ENCODE measurements at places on chromosomes 1 and 21.

DNA sequence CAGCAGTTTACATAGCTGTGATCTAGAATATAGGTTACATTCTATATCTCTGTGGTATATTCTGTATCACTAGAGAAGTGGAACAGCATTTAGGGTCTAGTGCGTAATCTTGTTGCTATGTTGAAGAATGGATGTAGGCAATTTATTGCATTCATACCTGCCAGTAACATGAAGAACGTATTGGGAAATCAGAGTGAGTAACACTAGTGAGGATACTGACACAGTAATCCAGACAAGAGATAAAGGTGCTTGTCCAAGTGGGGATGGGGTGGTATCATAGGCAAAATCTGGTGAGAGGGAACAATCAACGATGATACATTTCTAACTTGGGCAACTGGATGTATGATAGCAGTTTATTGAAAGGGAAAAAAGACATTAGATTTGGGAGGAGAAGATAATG is 9.8 kb downstream of the PPP2R5A start:
- DNase-seq = no peak

DNA sequence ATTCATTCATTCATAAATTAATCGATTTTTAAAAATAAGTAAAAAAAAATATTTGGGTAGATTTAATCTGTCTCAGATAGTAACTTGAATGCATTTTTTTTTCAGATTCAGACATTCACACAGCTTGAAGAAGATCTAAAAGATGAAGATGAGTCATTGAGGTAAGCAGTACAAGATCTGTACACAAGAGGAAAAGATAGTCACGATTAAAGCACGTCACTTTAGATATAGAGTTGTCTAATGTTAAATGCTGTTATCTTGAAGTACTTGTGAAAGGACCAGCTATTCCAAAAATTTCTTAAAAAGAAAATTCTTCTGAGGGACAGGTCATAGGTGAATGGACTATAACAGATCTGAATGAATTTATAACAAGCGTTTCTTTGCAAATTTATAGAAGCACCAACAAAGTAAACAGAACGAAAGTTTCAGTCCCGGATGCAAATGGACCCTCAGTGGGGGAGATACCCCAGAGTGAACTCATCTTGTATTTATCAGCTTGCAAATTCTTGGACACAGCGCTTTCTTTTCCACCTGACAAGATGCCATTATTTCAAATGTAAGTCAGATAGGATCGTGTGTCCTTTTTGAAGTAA is 31.2 kb upstream of the MORC3 start:
- DNase-seq = no peak

- DNase-seq = no peak
These were observed 17.8 kb upstream of the RAB29 start for GRCh38 chr1:205792961-205793673.

- DNase-seq = peak; percentile 32
These were observed 24.1 kb upstream of the MYCL start for GRCh38 chr1:39925721-39926342.

DNA sequence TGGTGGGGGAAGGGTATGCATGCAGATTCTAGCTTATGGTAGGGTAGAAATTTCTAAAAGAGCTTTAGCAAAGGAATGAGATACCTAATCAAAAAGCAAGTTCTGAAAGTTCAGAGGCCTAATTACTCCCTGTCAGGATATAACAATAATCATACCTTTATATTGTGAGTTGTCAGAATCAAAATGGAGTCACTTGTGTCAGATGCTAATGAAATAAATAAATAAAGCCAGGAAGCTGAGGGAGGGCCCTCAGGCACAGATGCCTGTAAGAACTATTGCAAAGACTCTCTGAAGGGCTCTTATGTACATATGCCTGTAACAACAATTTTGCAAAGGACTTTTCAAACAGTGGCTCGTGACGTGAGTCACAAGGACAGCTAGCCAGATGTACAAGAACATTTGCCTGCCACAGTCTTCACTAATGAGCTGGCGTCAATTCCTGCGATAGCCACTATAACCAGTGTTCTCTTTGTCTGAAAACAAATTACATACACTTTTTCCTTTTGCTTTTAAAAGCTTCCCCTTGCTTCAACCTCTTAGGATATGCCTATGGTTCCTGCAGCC is 27.4 kb upstream of the DNASE2B start:
- peak; percentile 91 for DNase-seq

DNA sequence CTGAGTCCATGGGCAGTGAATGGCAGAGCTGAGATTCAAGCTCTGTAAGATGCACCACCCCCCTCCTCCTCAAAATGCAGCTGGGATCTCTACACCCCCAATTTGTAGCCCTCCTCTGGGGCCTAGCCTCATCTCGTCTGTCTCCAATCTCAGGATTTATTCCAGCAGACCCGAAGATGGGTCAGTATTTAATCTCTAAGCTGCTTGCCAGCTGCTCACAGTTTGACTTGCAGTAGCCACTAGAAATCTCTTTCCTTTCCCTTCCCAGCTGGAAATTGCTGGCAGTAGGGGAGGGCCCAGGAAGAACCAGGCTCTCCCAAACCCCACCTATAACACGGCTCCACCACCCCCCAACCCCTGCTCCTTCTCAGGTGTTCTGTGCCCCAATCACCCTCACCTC is 1.5 kb downstream of the LACTBL1 start:
- no peak for DNase-seq

GRCh38 chr1:94852788-94853187 is 32.6 kb downstream of the SLC44A3 start:
- DNase-seq = peak; percentile 38

- no peak for DNase-seq
These were observed 506 bp upstream of the SRP9 start for GRCh38 chr1:225777058-225777582.

GRCh38 chr1:111334169-111334568 is 43.5 kb downstream of the CHIA start:
- DNase-seq = peak; percentile 64

DNA sequence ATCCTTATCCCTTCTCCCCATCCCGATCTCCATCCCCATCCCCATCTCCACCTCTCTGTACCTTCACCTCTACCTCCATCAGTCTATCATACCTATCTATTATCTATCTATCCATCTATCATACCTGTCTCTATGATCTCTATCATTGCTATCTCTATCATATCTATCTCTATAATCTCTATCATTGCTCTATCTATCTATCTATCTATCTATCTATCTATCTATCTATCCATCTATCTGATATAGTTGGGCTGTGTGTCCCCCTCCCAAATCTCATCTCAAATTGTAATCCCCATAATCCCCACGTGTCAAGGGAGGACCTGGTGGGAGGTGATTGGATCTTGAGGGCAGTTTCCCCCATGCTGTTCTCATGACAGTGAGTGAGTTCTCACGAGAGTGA is 97.9 kb upstream of the PAXBP1 start:
- no peak for DNase-seq

DNA sequence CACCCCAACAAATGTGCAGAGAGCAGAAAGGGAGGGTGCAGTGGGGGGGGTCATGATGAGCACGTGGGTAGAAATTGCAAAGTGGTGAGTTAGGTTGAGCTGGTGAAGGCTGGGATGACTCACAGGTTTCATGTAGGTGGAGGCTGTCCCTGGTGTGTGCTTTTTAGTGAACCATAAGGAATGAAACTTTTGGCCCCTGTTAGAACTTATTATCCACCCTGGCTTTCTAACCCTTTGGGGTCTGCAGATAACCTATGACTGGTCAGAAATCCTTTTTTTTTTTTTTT is 46.9 kb downstream of the DOP1B start:
- DNase-seq = peak; percentile 89

DNA sequence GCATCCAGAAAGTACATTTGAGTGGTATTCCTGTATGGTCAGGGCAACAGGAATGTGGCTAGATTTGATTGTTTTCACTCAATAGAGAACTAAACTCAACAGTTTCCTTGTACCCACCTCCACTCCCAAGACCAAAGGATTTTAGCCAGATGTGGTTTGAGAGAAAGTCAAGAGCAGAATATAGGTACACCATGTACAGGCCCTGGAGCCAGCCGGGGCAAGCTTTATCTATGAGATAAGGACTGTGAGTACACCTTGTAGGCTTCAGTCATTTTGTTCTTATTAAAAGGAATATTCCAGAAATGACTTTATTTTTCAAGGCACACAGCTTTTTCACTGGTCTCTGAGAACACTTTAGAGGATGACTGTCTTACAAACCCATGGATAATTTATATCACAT is 192.4 kb upstream of the JUN start:
- no peak for DNase-seq

GRCh38 chr1:31064111-31064717 is 1.3 kb downstream of the PUM1 start:
- peak; percentile 19 for DNase-seq

GRCh38 chr1:157472959-157473358 is 79.4 kb downstream of the FCRL5 start:
- DNase-seq = no peak

DNA sequence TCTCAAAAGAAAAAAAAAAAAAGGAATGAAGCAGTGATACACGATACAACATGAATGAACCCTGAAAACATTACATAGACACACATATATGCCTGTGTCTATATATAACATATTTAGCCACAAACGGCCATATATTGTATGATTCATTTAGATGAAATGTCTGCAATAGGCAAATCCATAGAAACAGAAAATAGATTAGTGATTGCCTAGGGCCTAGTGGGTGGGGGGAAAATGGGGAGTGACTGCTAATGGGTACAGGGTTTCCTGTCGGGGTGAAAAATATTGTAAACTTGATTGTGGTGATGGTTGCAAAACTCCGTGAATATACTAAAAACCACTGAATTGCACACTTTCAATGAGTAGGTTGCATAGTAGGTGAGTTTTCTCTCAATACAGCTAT is 6.0 kb upstream of the H6PD start:
- DNase-seq = no peak

DNA sequence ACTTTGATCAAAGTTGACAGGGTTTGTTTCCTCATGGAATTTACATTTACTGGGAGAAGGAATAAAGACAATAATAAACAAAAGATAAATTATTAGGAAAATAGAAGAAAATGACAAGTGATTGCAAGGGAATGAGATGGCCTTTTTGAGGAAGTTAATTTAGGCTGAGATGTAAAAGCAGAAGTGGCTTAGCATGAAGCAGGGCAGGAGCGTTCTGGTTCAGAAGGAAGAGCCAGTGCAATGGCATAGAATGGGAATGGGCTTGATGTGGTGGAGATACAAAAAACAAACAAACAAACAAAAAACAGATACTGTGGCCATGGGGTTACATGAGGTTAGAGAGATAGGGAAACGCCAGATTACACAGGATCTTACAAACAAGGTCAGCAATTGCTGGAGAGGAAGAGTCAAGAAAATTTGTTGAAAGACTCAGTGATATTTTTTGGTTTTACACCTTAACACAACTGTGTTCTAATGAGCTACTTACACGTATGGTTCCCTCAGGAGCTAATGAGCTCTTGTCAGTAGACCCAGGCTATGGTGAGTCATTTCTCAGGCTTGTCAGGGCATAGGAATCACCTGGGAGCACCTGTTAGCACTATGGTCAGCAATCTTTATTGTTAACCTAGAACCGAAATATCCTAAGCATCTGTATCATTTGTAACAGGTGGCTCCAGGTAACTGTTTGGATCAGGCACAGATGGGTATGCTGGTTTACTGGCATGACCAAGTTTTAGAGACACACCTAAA is 8.7 kb upstream of the CADM3 start:
- DNase-seq = no peak

DNA sequence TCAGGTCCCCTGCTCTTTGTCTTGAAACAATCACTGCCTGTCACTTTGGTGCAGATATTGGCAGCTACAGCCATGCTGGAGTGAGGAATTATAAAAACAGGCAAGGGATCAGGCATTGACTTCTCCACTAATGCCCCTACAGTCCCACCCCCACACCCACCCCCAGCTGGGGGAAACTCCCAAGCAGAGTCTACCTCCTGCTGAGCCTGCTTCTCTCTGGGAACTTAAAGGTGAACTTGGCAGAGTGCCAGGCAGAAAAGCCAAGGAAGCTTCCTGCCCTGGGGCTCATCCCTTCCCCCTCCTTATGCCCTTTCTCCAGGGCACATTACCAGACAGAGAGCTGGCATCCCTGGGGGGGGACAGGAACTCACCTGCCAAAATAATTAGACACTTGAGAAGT is 6.7 kb downstream of the NCMAP start:
- DNase-seq = no peak

GRCh38 chr1:154874465-154874864 is 4.4 kb upstream of the KCNN3 start:
- no peak for DNase-seq

DNA sequence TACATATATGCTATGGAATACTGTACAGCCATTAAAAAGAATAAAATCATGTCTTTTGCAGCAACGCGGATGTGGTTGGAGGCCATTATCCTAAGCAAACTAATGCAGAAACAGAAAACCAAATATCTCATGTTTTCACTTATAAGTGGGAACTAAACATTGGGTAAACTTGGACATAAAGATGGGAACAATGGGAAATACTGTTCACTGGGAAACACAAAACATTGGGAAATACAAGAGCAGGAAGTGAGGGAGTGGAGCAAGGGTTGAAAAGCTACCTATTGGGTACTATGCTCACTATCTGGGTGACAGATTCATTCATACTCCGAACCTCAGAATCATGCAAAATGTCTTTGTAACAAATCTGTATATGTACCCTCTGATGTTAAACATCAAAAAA is 17.3 kb upstream of the PPT1 start:
- no peak for DNase-seq

- no peak for DNase-seq
These were observed 85.0 kb downstream of the PCP4 start for GRCh38 chr21:39952265-39952664.

GRCh38 chr1:158801396-158801795 is 20.4 kb upstream of the OR6N2 start:
- no peak for DNase-seq

- no peak for DNase-seq
These were observed 510.0 kb downstream of the USP25 start for GRCh38 chr21:16239659-16240265.

DNA sequence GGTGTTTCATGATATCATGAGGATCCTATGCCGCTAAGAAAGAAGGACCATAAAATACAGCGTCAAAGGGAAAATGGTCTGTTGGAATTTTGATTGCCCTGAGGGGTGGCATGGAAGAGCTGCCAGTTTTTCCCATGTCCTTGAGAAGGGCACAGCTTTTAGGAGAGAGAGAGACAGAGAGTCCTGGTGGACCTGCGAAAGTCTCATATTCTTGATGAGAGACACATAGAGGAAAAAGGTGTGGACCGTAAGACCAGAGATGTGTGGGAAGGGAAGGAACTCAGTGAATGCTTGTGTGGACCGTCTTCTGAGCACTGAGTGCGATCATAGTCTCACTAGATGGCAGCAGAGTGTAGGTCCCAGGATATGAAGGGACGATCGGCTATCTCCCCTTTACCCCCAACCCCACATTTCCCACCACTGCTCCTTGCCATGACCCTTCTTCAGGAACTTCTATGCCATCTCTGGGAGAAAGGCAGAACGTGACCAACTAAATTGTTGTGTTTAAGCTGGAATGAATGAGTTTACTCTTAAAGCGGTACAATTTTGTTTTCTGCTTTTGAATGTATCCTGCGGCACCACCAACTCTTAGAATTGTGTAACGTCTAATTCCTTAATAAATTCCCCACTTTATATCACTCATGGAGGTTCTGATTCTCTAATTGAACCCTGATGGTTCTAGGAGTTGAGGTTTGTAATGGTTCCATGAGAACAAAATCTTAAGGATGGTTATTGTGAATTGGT is 117.7 kb downstream of the CTH start:
- DNase-seq = peak; percentile 37

Measured in EH (cell line).